ENCODE measurements at places on chromosomes 16 and 17.

- DNase-seq: peak; percentile 55
Observed at GRCh38 chr17:7173687-7174602, 5.2 kb downstream of the ASGR1 start.

DNA sequence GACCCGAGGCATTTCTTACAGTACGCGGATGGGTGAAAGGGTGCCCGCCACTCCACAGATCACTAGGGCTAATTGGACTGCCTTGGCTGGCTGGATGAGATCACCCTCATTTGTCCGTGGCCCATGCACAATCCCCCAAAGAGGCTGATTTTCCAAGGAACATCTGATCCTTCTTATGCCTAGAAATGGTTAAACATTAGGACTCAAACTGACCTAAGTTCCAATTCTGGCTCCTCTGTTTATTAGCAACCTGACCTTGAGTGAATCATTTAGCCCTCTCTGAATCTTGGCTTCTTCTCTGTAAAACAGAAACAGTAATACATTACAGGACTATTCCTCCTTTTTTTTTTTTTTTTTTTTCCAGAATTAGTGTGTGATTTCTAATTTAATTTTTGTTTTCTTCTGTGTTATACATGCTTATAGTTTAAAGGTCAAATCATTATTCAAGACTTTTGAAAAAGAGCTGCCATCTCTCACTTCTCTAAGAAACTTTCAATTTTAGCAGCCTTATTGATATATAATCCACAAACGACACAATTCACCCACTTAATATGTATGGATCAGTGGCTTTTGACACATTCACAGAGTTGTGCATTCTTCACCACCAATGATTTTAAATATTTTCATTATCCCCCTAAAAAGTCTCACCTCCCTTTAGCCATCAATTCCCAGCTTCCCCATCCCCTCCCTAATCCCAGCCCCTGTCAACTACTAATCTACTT, 45.4 kb upstream of the TMEM132E start:
- DNase-seq: no peak

GRCh38 chr17:2251098-2251497, 52.5 kb downstream of the SMG6 start:
- DNase-seq: no peak

- no peak for DNase-seq
Observed at GRCh38 chr16:19486750-19487325, 35.1 kb downstream of the GDE1 start.

DNA sequence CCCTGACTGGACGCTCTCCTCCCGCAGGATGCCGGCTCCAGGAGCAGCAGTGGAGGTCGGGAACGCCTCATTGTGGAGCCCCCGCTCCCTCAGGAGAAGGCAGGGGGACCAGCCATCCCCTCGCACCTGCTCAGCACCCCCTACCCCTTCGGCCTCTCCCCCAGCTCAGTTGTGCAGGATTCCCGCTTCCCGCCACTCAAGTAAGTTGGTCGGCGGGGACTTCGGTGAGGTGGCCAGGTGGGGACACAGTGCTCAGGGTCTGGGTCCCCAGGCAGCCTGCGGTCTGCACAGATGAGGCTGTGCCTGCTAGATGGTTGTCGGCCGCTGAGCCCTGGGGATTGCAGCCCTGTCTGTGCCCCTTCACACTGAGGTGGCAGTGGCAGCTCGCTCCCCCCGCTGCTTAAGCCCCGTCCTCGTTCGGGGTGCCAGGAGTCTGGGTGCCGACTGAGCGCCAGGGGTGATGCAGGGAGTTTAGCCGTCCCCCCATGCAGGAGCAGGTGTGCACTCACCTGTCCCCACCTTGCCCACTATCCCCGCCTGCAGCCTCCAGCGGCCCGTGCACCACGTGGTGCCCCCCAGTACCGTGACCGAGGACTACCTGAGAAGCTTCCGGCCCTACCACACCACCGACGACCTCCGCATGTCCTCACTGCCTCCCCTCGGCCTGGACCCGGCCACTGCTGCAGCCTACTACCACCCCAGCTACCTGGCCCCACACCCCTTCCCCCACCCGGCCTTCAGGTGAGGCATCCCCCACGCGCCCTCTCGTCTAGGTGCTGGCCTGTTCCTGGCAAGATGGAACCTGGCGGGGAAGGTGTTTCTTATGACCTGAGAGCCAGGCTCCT, 34.3 kb downstream of the GINS2 start:
- no peak for DNase-seq

- DNase-seq: no peak
Observed at GRCh38 chr16:4392382-4393239, 21.0 kb downstream of the VASN start.

GRCh38 chr16:82002831-82003230, 8.4 kb downstream of the SDR42E1 start:
- no peak for DNase-seq

- DNase-seq: no peak
Observed at GRCh38 chr16:30082545-30083090, 6.8 kb downstream of the PPP4C start.

- DNase-seq: peak; percentile 61
Observed at GRCh38 chr17:35568561-35568960, 7.9 kb upstream of the SLFN14 start.

GRCh38 chr17:79837888-79838521, 1.2 kb downstream of the CBX4 start:
- DNase-seq: no peak

GRCh38 chr17:43570518-43570928, 24.4 kb upstream of the ETV4 start:
- no peak for DNase-seq

GRCh38 chr16:54325616-54326265, 39.2 kb upstream of the IRX3 start:
- DNase-seq: no peak

DNA sequence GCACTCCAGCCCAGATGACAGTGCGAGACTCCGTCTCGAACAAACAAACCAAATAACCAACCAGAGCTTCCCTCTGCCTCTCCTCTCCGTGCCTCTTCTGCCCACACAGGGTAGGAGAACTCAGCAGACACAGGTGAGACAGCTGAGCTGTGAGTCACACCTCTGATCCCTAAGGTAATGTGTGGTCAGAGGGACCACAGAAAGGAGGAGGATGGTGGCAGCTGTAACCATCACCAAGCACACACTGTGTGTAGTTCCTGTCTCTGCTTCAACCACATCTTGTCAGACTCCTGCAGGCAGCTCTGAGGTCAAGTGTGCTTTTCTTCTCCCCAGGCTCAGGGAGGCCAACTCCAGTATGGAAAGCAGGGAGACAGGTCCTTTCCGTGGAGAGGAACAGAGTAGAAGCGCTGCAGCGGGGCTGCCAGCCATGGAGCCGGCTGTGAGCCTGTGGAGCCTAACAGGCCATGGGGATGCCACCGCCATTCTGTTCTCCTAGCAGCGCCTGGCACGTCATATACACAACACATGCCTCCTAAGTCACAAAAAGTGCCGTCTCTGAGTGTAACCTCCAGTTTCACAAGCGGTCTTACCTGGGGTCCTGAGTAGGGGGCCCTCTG, 7.1 kb downstream of the NUDT16L1 start:
- DNase-seq: no peak

- peak; percentile 80 for DNase-seq
Observed at GRCh38 chr17:79728169-79728907, 2.4 kb upstream of the ENPP7 start.

GRCh38 chr16:29994600-29995323, 655 bp downstream of the HIRIP3 start:
- DNase-seq: peak; percentile 84

- no peak for DNase-seq
Observed at GRCh38 chr17:6509031-6509771, 47.2 kb downstream of the PITPNM3 start.

- no peak for DNase-seq
Observed at GRCh38 chr17:50538549-50539410, 6.2 kb downstream of the EPN3 start.

- no peak for DNase-seq
Observed at GRCh38 chr16:14302031-14302398, 230.9 kb downstream of the MRTFB start.

GRCh38 chr17:63480826-63481487, 4.1 kb downstream of the ACE start:
- DNase-seq: no peak

DNA sequence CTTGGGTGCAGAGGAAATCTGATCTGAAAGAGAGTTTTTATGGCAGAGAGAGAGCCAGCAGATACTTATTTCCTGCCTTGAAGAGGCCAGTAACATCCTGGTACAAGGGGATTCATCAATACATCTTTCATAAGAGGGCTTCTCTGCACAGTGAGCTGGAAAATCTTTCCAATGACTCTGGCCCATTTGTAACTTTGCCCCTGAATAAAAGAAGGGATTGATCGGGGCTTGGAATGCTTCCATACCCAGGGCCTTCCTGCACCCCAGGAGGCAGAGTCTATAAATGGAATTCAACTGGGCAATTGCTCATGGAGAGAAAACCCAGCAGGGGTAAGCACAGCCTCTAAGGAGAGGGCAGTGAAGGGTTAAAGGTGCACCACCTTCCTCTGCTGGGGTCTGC, 163.3 kb downstream of the XYLT1 start:
- DNase-seq: no peak

GRCh38 chr17:65593092-65593854, 31.8 kb upstream of the AXIN2 start:
- no peak for DNase-seq

DNA sequence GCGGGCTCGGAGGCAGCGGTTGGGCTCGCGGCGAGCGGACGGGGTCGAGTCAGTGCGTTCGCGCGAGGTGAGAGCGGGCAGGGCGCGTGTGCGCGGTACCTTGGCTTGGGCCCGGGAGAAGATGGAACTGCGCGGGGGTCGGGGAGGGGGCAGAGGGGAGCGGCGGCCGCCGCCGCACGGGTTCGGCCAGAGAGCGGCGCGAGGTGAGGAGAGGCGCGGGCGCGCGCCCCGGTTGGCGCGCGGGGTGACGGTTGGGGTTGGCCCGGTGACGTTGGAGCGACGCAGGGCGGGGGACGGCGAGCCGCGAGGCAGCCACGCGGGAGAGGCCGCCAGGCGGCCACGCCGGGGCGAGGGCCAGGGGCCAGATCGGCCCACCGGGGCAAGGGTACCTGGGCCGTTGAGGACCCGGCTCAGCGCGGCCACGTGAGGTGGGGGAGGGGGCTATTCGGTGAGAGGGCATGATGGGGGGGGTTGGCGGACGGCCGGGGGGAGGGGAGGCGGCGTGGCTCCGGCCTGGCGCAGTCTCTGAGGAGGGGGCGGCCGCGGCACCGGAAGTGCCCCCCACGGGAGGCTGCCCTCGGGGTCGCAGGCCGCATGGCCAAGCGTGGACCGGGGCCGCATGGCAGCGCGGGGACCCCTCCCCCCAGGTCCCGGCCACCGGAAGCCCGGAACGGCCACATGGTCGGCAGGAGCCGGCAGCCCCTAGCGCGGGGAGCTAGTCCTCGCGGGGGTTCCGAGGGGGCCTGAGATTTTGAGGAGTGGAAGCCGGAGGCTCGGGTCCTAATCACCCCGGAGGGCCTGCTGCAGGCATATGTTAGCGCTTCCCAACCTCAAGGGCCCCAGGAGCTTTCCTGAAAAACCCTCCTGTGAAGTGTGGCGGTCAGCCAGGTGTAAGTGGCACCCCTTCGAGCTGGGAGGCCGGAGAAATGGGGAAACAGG, 527 bp downstream of the EIF5A start:
- DNase-seq: peak; percentile 55

DNA sequence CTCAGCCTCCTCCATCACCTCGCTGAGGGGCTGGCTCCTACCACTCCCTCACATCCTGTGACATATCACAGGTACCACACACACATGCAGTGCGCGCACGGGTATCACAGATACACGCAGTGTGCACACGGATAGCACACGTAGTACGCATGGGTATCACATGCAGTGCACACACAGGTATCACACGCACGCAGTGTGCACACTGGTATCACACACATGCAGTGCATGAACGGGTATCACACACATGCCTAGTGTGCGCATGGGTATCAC, 30.1 kb downstream of the ACSF3 start:
- no peak for DNase-seq

GRCh38 chr16:53792161-53792951, 88.4 kb downstream of the FTO start:
- DNase-seq: no peak

GRCh38 chr17:50045154-50045553, 10.8 kb upstream of the ITGA3 start:
- no peak for DNase-seq

DNA sequence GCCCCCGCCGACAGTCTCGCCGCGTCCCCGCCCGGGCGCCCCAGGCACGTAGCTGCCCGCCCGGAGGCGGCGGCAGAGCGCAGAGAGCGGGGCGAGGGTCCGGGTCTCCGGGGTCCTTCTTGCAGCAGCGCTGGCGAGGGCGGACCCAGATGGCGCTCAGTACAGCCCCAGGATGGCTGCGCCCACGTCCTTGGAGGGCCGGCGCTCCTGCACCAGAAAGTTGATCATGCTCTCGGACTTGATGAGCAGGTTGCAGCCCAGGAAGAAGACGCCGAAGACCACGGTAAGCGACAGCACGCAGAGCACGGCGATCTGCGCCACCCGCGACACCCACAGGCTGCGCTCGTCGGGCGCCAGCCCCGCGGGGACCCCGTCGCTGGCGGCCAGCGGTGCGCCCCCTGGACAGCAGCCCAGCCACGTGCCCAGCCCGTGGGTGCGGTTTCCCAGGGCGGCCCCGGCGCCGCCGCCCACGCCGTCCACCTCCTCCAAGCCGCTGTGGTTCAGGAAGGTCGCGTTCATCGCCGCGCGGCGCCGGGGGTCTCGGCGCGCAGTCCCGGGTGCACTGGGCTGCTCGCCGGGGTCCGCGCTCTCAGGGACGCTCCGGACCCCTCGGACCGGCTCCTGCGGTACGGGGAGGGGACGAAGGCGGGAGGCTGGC, 435 bp downstream of the RPRML start:
- no peak for DNase-seq

DNA sequence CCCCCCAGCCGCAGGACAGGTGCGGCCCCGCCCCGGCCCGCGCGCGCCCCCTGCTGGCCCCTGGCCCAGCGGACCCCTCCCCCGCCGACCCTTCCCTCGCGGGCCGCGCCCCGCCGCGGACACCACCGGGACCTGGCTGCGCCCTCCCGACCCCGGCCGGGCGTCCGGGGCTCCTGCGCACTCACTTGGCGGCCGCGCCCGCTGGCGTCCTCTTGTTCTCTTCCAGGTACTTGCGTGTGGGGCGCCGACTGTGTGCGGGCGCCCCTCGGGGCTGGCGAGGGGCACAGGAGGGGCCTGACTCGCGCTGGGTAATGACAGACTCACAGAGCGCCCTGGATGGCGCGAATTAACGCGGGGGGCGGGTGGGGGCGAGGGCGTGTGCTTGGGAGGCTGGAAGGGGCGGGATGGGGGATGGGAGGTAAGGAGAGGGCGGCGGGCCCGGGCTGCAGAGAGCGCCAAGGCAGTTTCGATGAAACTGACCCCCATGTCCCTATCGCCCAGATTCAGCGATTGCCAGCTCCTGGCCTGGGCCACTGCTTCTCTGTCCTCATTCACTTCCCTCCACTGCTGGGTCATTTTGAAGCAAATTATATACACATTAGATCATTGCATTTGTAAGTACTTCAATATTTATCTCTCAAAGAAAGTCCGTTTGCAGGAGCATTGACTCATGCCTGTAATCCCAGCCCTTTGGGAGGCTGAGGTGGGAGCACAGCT, 445 bp upstream of the DBNDD1 start:
- peak; percentile 59 for DNase-seq

- no peak for DNase-seq
Observed at GRCh38 chr17:9587969-9588656, 11.7 kb downstream of the CFAP52 start.
